Activated CD4-positive, alpha-beta T cell treated with anti-CD3 and anti-CD28 coated beads, Interleukin-2, amount 50 U/mL, for 4 hours (primary cell): ENCODE measurements at places on chromosomes 1 and 21.

DNA sequence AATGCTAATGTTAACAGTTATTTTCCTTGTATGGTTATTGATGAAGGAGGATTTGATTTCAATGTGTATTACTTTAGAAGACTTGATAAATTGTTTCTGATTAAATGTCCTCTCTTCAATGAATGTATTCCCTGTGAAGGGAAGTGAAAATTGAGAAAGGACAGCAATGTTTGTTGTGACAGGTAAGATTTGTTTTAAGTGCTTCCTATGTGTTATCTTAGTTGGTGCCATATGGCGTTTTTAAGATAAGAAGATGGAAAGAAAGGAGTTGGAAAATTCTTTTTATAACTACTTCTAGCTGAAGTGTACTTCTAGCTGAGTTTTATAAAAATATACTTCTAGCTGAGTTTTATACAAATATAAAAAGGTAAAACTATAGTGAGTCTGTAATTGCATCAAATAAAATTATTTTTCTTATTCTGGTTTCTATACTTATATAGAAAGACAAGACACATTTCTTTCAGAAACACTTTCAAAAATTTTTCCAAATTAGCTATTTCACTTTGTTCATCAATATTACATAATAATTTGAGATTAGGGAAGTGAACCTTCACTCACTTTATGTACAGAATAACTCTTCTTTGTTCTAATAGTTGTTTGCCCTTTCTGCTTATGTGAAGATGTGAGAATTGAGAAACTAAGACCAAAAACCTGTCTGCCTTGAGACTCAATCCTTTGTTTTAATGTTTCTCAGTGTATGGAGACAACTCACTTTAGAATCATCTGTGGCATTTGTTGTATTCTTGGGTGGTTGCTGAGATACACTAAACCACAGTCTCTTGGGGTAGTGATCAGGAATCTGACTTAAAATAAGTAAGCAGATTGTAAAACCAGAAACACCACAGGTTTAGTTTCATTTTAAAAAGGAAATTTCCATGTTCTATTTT lies 382.9 kb upstream of the B3GALT2 start:
- no peak for DNase-seq

- DNase-seq: no peak
These were observed 34.8 kb downstream of the RPAP2 start for GRCh38 chr1:92333668-92334067.

- no peak for DNase-seq
These were observed 20.8 kb downstream of the TNNT2 start for GRCh38 chr1:201356701-201357100.

DNA sequence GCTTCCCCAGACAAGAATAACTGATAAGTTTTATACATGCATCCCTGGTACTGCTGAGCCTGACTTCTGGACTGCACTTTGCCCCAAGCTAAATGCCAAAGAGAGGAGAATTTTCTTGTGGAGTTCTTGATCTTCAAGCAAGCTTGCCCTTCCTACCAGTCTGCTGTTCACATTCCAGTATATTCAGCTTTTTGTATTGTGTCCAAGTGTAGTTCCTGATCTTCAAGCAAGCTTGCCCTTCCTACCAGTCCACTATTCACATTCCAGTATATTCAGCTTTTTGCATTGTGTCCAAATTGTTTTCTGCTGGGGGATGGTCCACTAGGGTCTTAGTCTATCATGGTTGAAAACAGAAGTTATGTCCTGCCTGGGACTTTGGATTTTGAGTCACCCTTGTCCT lies 894 bp upstream of the TSEN15 start:
- DNase-seq: no peak

GRCh38 chr1:6124746-6125365 lies 55.3 kb downstream of the CHD5 start:
- DNase-seq: no peak

DNA sequence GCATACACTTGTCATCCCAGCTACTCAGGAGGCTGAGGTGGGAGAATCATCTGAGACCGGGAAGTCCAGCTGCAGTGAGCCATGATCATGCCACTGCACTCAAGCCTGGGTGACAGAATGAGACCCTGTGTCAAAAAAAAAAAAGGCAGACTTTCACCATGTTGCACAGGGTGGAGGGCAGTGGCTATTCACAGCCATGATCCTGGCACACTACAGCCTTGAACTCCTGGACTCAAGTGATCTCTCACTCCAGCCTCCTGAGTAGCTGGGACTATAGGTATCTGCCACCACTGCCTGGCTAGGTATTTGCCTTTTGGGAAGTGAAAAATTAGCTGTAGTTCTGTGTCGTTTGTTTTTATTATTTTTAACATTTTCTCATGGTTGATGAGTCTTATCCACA lies 19.1 kb downstream of the SPATA45 start:
- no peak for DNase-seq

GRCh38 chr1:42164551-42165420 lies at the start of gene GUCA2A:
Gene GUCA2A, minus strand, starts transcription at chr1:42164745. Its CDS starts 33 bp downstream, at chr1:42164712.
- DNase-seq: no peak

- peak; percentile 77 for DNase-seq
These were observed 23.2 kb upstream of the ZNF648 start for GRCh38 chr1:182084487-182085316.

DNA sequence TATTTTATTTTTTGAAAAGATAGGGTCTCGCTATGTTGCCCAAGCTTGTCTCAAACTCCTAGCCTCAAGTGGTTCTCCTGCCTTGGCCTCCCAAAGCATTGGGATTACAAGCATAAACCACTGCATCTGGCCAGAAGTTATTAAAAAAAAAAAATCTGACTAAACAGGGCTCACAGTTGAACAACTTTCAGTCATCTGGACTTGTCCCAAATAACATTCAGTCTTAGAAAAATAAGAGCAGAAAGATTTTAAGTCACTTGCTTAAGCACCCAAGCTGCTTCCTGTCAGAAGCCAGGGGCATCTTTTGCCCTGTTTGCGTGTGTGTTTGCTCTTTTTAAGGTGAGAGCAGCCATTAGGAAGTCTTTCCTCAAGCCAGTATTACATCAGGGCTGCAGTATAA lies 286.8 kb downstream of the LMO4 start:
- no peak for DNase-seq

- DNase-seq: peak; percentile 48
These were observed 33.2 kb upstream of the PAX7 start for GRCh38 chr1:18597160-18598042.

- no peak for DNase-seq
These were observed 3.9 kb downstream of the RHBG start for GRCh38 chr1:156372876-156373275.

DNA sequence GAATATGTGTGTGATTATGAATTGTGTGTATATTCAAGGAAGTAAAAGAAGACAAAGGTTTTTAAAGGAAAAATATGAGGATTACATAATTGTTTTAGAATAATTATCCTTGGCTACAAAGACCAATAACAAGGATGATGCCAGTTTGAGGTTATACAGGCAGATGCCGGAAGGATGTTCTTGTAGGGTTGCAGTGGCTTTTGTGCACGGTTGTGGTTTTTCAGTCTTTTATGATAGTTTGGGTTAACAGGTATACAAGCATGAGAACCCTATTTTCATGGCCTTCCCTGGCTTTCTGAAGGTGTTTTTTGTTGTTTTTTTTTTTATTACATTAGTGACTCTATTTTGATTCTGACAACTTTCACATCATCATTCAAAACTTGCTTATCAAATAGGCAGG lies 4.9 kb downstream of the CR2 start:
- DNase-seq: no peak

DNA sequence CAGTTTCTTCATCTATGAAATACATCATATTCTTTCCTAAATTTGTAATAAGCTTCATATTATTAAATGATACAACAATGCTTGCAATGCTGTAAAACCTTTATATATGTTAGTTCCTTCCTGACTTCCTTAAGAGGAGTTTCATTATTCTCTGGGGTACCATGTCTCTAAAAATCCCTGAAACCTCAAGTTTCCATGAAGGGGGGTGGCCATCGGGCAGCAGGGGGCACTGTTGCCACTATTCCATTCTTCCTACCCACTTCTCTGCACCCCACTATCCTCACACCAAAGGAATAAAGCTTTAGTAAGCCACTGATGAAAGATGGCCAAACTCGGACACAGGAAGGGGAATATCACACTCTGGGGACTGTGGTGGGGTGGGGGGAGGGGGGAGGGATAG lies 9.0 kb upstream of the DMRTB1 start:
- no peak for DNase-seq

DNA sequence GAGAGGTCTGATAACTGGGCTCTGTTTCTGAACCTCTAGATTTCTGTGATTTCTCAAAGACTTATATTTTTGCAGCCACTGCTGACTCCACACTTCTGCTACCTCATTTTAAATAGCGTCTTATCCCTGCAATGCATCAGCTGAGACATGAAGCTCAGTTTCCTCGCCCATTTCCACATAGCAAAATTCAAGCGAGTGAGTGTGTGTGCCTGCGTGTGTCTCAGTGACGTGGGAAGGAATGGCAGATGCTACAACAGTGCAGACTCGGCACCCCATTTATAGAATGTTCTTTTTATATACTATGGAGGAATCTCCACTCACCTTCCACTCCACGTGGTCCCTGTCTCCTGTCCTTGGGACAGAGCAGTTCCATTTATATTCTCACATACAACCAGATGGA lies 35.7 kb downstream of the ZMYND12 start:
- no peak for DNase-seq

GRCh38 chr21:26967062-26967913 lies at the start of gene ADAMTS5:
Gene ADAMTS5, minus strand, starts transcription at chr21:26967088. Its CDS starts 697 bp downstream, at chr21:26966391.
- no peak for DNase-seq

DNA sequence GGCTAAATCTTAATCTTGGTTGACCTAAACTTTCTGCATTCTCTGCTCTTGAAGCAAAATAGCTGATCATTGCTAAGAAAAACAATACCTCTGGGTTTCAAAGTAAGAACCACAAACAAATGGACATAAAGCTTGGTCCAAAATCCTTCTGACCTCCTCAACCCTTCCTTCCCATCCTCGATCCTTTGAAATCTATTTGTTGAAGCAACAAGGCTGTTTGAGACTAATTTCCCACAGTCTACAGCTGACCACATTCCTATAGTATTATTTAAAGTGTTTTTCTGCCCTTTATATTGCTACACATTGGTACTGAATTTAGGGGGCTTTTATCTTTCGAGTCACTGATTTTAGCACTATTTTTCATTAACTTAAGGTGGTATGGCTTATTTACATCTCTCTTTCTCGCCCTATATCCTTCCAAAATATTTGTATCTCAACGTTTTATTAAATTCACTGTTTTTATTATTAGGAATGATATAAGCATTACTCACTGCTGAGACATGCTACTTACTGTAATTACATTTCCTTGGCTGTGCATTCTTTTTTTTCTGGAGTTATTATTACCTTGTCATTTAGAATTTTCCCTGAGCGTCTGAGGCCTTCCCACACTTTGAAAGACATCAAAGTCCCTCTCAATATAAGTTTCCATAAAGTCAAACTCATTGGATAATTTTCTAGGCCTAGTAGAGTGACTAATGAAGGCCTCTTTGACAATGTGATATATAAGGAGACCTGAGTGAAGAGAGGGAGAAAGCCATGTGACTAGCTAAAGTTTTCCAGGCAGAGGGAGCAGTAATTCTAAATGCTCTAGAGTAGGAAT lies 73.9 kb downstream of the RAB3GAP2 start:
- no peak for DNase-seq
